ENCODE measurements at places on chromosomes 6 and 20.
A peak's percentile ranks its signal among the peaks of the same experiment; 100 is the strongest.

- DNase-seq, result no peak
Observed at GRCh38 chr20:37898233-37899104, 4.5 kb upstream of the VSTM2L start.

DNA sequence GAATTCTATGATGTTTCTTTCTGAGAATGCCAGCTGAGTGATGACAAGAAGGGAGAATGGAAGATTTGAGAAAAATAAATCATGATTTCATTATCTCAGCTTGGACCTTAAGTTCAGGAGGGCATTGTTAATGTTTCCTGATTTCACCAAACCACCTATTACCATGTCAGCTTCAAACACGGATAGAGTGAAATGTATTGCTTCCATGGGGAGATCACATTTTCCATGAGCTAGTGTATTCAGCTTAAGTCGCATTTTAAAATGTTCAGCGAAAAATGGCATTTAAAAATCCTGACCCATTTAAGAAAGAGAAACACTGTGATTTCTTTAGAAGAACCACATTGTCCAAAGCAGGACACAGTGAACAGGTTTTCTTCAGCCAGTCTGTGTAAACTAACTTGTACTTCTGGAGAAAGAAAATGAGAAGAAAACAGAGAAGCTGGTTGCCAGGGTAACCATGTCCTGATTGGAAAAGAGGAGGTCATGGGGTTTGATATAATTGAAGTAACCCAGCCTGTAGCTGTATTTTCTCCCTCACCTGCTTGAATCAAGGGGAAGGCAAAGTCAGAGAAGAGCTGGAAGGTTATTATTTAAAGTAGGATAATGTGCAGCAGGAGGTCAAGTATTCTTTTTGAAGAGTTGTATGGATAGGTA lies 684.1 kb upstream of the NRSN1 start:
- DNase-seq, result no peak

DNA sequence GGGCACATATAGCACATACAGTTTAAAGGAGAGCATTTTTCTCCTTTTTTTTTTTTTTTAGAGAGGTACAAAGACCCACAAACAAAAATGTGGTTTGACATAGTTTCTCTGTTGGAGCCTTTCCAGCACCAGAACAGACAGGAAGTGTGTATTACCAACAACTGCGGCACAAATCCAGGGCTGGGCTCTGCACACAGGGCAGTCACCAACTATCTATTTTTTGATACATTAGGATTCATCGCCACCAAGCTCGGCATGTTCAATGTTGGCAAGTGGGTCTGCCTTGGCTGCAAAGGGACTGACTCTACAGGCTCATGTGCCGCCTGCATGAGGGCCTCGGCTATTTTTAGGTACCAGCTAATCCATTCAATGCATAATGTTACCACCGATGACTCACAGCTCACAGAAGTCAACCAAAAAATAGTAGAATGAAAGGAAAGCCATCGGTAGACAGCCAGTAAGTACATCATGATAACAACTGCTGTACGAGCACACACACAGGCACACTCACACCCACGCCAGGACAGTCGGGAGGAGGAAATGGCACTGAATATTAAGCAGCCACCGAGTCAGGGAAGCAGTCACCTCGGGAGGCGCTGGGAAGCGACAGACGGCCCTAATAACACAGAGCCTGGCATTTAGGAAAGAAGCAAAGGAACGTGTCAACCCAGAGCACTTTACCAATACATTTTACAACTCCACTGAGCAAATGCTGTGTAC lies 81.6 kb downstream of the GMPR start:
- peak; percentile 45 for DNase-seq

DNA sequence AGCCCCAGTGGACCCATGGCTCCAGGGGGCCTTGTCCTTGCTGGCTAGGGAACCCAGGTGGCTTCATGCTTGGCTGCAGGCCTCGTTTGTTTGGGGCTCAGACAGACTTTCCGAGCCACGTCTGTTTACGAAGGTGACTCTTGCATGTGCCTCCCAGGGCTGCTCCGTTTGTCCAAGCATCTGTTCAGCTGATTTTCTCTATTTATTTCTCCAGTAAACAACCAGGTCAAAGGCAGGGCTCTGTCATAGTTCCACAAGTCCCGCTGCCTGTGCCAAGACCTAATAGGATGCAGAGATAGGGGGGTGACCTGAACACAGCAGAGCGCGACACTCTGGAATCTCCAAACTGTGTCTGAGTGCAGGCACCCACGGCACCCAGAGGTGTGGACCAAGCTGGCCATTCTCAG lies 12.8 kb upstream of the SPO11 start:
- DNase-seq, result no peak

- DNase-seq, result no peak
Observed at GRCh38 chr6:168049277-168049676, 29.7 kb downstream of the FRMD1 start.

- DNase-seq, result no peak
Observed at GRCh38 chr6:10375391-10375969, 39.4 kb downstream of the TFAP2A start.

DNA sequence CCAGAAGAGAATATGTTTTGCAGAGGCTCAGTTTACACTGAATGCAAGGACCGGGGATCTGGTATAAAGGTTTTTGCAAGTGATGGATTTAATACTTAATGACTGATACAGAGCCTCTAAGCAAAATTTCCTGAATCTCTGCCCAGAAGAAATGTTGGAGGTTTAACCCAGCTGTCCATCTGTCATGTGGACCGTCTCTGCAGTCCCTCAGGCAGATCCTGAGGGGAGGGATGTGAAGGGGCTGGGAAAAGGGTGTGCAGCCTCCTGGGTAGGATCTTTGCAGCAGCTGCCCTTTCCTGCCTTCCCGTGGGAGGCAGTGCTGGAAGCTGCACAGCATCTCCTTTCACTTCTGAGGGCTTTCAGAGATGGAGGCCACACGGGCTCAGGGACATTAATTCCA lies 207.0 kb downstream of the SLC24A3 start:
- no peak for DNase-seq

DNA sequence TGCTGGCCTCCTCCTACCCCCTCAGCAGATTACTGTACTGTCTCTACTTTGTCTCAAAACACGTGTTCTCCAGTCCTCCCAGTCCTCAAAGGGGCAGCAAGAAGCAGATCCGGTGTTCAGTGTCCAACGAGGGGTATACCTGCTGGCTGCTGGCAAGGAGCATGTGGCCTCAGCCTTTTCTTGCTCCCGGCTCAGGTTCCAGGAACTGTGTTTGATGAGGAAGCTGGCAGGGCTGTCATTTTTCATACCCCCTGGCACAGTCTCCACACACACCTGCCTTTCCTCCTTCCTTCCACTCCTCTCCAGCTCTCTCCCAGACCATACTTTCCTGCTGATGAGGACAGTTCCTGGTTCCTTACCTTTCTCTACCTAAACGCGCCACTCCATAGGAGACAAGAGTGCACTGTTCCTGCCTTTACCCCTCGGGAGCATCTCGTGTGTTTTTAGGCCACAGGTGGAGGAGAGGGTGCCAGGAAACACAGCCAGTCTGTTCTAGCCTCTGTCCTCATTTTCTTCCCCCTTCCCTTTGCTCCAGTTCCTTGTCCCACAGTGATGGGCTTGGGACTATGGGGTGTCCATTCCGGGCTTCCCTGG lies 77.2 kb downstream of the SSR1 start:
- no peak for DNase-seq

- no peak for DNase-seq
Observed at GRCh38 chr6:57040011-57040410, 6.5 kb upstream of the KIAA1586 start.

DNA sequence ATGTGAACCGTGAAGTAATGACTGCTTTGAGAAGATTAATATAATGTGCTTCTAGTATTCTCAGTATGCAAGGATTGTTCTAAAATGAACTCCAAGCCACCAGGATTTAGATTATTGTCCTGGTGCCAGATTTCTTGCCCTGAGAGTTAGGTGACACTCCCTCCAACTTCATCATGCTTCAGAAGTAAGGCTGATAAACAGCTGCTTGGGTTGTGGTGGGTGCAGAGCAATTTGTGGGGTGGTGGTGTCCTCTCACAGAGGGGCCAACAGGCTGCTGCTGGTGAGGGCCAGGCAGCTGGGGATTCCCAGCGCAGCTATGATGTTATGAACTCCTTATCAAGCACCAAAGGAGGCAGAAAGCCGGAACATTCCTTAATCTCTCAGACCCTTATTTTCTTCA lies 114.6 kb downstream of the MCHR2 start:
- no peak for DNase-seq

DNA sequence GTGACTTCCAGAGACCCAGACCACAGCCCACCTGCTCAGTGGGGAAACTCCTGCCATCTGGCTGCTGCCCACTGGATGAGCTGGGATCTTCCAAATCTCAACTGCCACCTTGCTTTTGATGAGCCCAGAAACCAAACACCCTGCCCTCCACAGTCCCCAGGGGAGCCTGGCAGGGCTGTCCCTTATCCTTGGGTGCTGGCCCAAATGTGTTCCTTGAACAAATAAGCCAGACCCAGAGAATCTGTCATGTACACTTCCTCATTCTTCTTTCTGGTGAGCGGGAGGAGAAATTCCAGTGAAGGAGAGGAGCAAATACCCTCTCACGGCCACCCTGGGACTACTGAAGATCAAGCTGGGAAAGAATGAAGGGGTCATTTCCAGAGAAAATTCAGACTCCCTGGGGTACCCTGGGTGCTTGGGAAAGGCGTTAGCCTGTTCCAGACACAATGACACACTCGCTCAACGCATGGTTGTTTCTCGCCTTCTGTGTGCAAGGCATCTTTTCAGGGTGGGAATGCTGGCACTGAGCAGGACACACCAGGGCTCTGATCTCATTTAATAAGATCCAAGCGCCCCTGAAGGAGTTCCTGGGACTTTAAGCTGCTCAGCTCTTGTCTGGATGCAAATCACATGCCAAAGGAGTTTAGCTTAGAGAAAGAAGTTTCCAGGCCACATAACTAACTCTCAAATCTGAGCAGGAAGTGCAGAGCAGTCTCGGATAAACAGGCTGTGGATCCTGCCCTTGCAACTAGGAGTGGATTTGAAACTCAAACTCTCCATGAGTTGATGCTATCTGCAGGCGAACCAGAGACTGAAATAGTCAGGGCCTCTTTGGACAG lies 38.5 kb downstream of the PXDC1 start:
- DNase-seq, result no peak

DNA sequence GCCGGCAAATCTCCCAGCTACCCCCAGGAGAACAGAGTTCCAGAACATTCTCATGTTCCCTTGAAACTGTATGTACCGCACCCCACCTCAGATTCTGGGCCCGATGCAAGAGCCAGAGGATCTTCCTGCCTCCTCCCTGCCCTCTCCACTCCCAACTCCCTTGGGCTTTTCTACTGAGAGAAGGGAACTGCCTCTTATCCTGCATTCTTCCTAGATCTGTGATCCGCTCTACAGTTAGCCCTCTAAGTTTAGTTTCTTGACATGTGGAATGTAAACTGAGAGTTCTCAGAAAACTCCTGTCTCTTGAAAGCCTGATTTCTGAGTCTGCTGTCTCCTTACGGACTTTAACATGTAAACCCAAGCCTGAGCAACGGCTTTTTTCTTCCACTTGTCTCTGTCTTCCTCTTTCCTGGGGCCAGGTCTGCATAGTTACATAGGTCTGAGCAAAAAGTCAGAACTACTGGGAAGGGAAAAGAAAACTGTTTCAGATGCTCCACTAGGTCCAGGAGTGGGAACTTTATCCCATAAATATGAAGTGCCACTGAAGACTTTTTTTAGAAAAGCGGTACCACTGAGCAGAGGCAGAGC lies 86.5 kb upstream of the TNFAIP3 start:
- no peak for DNase-seq

DNA sequence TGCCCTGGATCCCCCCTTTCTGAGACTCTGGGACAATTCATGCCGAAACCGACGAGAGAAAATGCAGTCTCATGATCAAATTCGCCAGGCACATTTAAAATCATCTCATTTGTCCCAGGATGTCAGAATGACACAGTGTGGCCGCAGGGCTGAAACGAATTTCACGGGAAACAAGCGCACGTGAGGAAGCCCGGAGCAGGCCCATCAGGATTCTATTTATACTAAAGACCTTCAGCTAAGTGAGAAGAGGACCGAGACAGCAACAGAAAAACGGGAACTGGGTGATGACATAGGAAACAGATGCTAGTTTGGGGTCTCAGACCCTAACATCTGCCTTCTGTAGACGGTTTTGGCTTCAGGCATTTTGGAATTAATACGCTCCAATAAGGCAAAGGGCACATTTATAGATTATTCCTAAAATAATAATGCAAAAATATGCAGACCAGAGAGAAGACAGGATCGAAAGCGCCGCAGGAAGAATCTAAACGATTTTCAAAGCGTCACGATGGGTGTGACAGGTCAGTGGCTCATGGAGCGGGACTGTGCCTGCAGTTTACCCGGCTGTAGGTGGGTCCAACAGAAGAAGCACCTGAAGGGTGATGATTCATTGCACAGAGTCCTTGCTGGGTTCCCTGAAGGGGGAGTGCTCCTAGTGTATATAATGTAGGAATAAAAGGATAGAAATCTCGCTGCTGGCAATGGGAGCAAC lies 80.8 kb upstream of the MPC1 start:
- DNase-seq, result no peak

- DNase-seq, result no peak
Observed at GRCh38 chr6:143127941-143128680, 67.4 kb downstream of the AIG1 start.

GRCh38 chr6:133248241-133249001 lies 7.3 kb downstream of the EYA4 start:
- DNase-seq, result no peak

DNA sequence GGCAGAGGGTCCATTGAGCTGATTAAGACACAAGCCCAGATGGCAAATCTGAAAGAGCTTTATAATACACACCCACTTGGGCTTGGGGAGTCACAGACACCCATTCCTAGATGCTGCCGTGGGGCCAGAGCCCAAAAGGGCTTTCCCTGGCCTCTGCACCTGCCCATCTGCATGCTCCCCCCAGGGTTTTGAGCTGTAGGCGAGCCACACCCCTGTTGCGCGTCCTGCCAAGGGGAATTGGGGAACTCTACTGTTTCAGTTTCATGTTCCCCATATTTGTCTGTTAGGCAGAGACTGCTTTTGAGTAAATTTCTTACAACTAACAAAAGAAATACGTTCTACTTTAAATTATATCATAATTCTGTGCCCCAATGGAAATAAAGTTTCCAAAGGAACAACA lies 52.9 kb upstream of the FNDC1 start:
- DNase-seq, result no peak

GRCh38 chr20:64160526-64161355 lies 3.5 kb upstream of the MYT1 start:
- peak; percentile 78 for DNase-seq
